ENCODE measurements at places on chromosomes 2 and 18.

DNA sequence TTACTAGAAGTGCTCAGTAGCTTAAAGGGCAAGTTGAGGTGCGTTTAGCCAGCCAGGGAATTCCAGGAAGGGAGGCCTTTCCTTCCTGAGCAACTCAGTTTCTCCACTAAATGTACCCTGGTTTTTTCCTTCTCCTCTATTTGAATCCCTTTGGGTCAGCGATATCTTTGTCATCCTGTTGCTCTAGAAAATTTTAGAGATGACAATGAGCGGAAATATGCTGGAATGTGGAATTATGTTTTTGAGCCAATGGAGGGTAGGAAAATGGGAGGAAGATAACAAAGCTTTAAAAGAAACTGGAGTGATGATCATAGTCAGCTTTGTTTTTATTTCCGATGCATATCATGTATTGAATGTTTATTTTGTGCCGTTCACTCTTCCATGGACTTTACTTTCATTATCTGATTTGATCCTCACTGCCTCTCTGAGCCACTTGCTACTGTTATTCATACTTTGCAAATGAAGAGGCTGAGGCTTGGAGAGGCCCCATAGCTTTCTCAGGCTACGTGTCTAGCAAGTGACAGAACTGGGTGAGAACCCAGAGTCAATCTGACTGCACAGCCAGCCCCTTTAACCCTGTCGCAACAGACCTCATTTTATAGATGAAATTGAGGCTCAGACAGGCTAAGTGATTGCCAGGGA, 67.3 kb downstream of the NTSR2 start:
- DNase-seq = peak; percentile 61

DNA sequence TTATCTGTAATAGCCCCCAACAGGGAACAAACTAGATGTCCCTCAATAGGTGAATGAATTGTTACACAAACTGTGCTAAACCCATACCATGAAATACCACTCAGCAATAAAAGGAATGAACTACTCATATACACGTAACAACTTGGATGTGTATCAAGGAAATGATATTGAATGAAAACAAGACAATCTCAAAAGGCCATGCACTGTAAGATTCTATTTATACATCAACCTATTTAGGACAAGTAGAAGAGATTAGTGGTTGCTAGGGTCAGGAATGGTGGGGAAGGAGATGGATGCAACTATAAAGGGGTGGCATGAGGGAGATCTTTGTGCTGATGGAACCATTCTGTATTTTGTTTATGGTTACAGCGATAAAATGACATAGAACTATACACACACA, 47.1 kb downstream of the KANSL3 start:
- DNase-seq = no peak

- peak; percentile 23 for DNase-seq
Observed at GRCh38 chr2:69973335-69973735, 11.9 kb upstream of the ASPRV1 start.

GRCh38 chr2:105431367-105432043, 32.7 kb upstream of the FHL2 start:
- no peak for DNase-seq

GRCh38 chr18:13436576-13436975, 218.0 kb downstream of the LDLRAD4 start:
- no peak for DNase-seq

- DNase-seq = peak; percentile 43
Observed at GRCh38 chr2:241636182-241637017, 558 bp downstream of the THAP4 start.

DNA sequence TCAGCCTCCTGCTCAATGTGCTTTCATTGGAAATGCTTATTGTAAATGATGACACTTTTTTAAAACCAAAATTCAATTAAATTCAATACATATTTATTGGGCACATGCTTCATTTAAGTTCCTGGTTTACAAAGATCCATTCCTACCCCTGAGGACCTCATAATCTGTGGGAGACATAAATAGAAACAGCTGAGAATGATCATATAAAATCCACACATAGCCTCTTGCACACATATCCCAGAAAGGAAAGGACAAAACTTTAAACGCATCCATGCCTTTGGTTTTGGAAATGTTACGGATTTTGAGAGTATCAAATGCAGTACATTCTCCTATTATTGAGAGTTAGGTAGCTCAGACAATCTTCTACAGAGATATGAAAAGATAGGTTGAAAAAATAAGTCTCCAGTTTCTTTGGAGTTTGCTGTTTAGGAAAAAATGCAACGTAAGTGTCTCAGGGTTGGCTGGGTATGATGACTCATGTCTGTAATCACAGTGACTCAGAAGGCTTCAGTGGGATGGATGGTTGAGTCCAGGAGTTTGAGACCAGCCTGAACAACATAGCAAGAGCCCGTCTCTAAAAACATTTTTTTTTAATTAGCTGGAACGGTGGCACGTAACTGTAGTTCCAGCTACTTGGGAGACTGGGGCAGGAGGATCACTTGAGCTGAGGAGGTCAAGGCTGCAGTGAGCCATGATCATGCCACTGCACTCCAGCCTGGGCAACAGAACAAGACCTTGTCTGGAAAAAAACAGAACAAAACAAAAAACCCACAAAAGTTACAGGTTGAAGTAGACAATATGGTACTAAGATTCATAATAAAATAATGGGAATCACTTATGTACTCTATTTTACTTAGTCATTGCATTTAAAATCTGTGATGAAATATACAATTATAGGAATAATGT, 3.9 kb upstream of the PRELID3A start:
- DNase-seq = peak; percentile 95

GRCh38 chr2:216563646-216564045, 65.0 kb downstream of the RPL37A start:
- peak; percentile 93 for DNase-seq

DNA sequence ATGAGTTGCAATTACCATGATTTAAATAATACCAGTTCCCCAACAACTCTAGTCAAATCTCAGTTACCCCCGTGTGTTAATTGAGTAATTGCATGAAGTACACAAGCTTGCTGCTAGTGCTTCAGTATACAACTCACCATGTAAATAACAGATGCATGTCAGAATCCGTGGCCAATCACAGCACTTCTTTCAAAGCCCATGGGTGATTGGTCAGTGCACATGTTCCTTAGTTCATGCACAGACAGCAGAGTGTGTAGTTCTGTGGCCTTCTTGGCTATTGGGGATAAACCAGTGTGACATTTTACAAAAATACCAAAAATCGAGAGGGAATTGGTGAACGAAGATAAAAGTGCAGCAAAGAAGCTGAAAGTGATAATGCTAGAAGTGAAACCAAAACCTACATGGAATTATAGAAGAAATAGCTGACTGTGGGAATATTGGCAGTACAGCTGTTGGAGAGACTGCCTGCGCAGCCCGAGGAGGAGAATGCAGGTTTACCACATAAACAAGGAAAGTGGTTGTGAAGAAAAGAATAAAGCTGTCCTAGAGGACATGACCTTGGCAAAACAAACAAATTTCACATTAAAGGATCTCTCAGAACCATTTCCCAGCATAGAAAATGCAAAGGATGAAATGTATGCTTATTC, 59.4 kb downstream of the NEDD4L start:
- DNase-seq = no peak

DNA sequence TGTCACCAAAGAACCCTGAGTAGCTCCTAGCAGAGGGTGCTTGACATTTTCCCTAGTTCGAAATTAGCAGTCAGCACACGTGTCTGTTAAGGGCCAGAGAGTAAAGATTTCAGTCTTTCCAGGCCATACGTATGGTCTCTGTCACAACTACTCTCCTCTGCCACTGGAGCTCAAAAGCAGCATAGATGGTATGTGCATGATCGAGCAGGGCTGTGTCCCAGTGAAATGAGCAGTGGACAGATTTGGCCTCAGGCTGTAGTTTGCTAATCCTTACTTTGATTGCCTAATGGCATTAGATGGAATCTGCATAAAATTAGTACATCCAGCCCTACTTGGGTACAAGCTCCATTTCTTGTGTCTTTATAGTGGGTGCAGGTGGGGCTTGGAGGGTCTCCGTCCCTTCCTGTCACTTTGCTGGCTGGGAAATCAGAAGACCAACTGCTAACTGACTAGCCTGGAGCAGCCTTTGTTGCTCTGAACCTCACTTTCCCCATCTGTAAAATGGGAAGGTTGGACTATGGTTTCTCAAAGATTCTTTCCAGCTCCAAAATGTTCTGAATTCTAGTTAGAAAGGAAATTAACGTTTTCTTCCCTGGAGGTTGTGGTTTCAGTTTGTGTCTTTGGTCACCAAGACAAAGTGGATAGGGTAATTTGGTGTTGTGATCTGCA, 108.5 kb downstream of the GLI2 start:
- no peak for DNase-seq

- no peak for DNase-seq
Observed at GRCh38 chr18:12531749-12532148, 124.0 kb downstream of the PRELID3A start.

GRCh38 chr2:212066546-212066945, 472.1 kb downstream of the ERBB4 start:
- DNase-seq = no peak

- peak; percentile 29 for DNase-seq
Observed at GRCh38 chr2:20992201-20992711, 51.6 kb downstream of the APOB start.

- no peak for DNase-seq
Observed at GRCh38 chr18:49114556-49114955, 163.8 kb upstream of the SMAD7 start.

DNA sequence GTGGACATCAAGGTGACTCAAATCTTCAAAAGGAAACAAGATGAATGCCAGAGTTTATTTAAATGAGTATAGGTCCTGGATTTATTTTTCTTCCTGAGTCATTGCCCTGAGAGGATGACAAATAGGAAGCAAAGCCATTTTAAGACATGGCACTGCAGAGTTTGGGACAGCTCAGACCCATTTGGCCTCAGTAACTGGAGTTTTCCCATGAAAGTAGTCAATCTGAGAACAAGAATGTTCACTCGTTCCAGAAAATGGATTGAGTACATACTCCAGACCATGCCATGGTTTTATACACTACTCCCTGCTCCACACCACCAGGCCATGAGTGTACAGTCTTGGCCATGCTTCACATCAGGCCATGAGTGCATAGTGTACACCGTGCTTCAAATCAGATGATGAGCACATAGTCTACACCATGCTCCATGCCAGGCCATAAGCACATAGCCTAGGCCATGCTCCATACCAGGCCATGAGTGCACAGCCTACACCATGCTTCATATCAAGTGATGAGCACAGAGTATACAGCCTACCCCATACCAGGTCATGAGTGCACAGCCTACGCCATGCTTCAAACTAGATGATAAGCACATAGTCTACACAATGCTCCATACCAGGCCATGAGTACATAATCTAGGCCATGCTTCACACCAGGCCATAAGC, 202.4 kb downstream of the FBXO15 start:
- DNase-seq = peak; percentile 37

DNA sequence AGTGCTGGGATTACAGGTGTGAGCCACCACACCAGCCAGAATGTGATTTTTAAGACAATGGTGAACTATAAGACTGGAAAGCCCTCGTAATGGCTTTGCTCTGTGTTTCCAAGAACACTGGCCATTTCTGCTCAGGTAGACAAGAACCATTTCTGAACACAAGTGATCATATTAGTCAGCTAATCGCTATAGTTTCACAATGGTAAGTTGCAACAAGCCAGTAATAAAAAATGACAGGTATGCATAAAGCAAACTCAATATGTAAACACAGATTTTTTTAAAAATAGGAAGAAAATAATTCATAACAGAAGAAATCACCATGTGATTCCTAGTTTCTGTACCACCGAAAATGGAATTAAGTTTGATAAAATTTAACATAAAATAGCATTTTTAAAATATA, 166.5 kb downstream of the THADA start:
- DNase-seq = no peak

- DNase-seq = no peak
Observed at GRCh38 chr2:238506371-238507068, 79.8 kb downstream of the ASB1 start.

DNA sequence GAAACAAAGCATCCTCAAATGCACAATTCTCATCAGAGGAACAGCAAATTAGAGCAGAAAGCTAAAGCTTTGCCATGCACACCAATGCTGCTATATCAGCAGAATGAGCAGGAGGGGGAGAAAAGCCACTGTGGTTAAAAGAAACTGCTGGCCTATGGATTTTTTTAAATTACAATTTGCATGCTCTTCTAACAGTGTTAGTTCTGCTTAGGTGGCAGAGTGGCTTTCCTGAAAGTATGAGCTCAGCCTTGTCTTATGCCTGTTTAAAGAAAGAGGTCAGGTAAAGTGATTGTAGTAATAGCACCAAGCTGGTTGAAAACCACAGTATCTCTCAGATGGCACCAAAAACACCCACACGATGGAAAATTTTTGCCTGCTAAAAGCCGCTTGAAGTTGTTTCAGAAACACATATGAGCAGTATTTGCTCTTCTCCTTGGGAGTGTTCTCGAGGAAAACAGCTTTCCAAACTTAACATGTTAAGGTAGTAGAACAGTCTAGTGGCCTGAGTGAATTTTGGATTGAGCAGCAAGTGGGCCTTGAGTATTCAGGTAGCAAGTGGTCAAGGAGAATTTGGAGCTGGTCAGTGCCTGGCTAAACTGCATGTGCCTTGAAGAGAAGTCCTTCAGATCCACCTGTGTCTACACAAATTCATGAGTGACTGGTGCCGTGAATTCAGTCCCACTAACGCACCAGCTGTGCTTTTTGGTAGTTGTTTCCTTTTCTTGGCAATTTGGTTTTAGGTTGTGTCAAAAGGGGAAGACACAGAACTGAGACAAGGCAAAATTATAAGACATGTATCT, 19.6 kb upstream of the NDUFV2 start:
- no peak for DNase-seq

DNA sequence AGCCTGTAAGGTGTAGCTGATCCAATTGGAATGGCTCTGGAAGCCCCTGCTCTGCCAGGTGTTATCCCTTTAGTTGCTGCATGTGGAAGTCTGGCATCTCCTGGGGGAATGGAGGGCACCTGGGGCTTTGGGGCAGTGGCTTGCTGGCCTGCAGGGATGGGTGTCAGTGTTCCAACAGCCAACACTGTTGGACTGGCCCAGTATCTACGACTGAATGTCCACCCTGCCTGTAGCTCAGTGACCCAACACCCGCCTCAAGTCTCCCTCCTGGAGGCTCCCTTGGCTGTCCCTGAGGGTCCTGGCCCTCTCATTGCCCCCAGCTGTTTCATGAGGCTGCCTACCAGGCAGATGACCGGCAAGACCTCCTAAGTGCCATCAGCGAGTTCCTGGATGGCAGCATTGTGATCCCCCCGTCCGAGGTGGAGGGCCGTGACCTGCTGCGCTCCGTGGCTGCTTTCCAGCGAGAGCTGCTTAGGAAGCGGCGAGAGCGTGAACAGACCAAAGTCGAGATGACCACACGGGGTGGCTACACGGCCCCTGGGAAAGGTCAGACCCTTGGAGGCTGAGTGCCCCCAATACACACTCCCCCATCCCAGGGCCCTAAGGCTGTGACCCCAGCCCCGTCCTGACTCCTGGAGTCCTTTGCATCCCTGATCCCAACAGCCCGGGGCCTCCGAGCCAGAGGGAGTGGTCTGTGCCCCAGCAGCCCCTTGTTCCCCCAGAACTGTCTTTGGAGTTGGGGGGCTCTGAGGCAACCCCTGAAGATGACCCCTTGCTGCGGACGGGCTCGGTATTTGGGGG, 7.7 kb downstream of the SLC4A3 start:
- DNase-seq = no peak

- no peak for DNase-seq
Observed at GRCh38 chr2:144041612-144042011, 478.3 kb downstream of the ZEB2 start.

GRCh38 chr2:204022550-204022949, 86.0 kb downstream of the ICOS start:
- DNase-seq = no peak

GRCh38 chr2:171482877-171483276, 39.4 kb upstream of the CYBRD1 start:
- peak; percentile 66 for DNase-seq

GRCh38 chr2:176157499-176158185, 535 bp downstream of the HOXD3 start:
- DNase-seq = peak; percentile 48
